Stimulated activated CD4-positive, alpha-beta T cell treated with anti-CD3 and anti-CD28 coated beads, Interleukin-15, amount 100 ng/mL, for 1 hour (primary cell): ENCODE measurements at places on chromosomes 12 and 14.

DNA sequence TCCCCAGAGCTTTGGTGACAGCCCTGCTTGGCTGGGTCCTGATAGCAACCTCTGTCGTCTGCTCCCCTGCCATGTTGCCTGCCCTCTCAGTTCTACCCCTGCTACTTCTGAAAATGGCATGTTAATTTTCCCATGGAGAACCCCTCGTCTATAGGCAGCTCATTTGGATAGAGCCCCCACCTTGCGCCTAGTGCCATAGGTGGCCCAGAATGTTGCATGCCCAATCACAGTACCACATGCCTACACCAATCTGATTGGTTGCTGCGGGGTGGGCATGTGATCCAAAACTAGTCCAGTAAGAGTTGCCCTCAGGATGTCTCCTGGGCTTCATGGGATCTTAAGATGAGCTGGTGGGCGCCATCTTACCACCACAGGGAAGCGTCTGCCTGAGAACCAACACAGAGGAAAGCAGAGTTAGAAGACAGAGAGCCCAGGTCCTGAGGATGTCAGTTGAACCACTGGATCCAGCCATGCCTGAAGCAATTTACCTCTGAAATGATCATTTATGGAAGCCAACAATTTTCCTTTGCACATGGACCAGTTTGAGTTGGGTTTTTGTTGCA is 85.7 kb downstream of the PAPOLA start:
- no peak for DNase-seq

DNA sequence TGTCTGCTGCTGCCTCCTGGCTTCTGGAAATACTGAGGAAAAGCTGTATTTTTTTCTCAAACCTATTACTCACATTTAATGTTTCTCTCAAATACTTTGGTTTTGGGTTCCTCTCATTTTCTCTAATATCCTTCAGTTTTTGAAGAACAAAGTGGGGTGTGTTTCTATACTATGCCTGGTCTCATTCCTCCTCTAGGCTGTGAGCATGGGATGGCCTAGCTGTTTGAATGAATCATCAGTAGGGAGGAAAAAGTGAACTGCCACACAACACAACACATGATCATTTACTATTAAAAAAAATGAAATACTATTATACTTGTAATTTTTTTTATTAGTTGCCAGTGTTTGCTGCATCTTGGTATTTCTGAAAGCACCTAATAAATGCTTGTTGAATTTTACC is 11.3 kb upstream of the SMCO3 start:
- no peak for DNase-seq

GRCh38 chr12:8069582-8069981 is 3.4 kb upstream of the C3AR1 start:
- no peak for DNase-seq

DNA sequence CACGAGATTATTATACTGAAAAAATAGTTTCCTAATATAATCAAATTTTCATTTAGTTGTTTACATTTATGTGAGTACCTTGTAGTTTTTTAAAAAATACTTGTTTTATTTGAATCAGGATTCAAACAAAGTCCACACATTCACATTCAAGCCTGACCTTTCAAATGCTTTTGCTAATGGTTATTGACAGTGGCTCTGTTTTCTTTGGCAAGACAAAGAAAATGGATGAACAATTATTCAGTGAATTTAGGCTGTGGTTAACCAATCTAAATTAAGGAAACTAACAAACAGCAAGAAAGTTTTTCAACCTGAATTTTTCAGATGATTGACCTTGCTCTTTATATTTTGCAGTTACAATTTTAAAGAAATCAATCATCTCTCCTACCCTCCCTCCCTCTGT is 9.7 kb downstream of the SLC4A8 start:
- no peak for DNase-seq

DNA sequence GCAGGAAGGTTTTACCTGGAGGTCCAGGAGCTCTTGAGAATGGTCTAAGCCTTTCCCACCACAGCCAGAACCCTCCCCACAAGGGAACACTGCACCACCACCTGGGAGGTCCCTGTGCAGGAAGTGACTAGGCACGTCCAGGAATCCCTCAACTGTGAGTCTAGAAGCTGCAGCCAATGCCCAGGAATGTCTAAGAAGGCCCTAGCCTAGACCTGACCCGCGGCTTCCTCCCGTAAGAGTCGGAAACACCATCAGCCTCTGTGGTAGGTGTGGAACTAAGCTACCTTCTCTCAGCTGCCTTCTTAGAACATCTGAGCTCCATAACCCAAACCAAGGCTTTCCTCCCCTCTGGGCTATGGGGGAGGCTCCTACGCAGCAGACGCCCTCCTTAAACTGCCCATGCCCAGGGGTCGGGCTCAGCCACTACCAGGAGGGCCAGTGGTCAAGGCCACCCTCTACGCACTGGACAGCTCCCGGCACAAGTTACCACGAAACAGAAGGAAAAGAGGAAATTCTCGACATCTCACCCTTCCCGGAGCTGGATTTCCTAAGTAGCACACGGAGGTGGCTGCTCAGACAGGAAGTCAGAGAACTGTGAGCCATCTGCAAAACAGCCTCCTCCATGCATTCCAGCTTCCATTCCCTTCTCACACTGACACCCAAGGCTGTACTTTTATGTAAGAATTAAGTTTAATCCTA is 25.5 kb downstream of the ZFYVE21 start:
- DNase-seq, result no peak

DNA sequence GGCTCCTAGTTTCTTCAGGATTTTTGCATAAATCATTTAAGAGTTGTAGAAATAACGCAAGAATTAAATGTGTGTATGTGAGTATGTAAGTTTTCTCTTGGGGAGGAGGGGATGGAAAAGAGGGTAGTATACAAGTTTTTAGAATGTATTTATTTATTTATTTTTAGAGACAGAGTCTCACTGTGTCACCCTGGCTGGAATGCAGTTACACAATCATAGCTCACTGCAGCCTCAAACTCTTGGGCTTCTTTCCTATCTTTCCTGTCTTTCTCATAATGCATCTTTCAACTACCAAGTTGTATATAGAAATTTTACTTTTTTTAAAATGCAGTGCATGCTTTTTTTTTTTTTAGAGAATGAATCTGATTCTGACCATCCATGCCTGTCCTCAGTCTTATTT is 269.0 kb upstream of the GARIN2 start:
- no peak for DNase-seq

- no peak for DNase-seq
These were observed 68.0 kb downstream of the KIF26A start for GRCh38 chr14:104206281-104206904.

DNA sequence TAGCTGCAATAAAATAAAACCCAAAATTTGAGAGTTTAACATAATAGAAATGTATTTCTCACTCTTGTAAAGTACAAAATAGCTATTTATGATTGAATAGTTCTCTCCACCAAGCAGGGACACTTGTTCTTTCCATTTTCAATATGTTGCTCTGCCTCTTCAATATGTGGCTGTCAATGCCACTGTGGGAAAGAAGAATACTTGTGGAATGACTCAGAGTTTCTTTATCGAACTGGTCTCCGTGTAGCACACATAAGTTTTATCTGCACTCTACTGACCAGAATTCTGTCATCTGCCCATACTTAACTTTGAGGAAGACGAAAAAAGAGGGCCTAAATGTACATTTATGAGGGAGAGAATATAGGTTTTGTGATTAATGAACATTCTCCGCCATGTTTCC is 256.9 kb downstream of the ATXN7L3B start:
- no peak for DNase-seq
